ENCODE measurements at places on chromosomes 5 and 9.

DNA sequence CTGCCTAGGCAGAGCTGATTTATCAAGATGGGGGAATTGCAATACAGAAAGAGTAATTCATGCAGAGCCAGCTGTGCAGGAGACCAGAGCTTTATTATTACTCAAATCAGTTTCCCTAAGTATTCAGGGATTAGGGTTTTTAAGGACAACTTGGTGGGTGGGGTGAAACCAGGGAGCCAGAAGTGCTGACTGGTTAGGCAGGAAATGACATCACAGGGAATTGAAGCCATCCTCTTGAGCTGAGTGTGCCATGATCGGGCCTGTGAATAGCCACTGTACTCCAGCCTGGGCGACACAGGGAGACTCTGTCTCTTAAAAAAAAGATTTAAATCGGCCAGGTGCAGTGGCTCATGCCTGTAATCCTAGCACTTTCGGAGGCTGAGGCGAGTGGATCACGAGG is 45.3 kb upstream of the CDK5RAP2 start:
- no peak for DNase-seq

DNA sequence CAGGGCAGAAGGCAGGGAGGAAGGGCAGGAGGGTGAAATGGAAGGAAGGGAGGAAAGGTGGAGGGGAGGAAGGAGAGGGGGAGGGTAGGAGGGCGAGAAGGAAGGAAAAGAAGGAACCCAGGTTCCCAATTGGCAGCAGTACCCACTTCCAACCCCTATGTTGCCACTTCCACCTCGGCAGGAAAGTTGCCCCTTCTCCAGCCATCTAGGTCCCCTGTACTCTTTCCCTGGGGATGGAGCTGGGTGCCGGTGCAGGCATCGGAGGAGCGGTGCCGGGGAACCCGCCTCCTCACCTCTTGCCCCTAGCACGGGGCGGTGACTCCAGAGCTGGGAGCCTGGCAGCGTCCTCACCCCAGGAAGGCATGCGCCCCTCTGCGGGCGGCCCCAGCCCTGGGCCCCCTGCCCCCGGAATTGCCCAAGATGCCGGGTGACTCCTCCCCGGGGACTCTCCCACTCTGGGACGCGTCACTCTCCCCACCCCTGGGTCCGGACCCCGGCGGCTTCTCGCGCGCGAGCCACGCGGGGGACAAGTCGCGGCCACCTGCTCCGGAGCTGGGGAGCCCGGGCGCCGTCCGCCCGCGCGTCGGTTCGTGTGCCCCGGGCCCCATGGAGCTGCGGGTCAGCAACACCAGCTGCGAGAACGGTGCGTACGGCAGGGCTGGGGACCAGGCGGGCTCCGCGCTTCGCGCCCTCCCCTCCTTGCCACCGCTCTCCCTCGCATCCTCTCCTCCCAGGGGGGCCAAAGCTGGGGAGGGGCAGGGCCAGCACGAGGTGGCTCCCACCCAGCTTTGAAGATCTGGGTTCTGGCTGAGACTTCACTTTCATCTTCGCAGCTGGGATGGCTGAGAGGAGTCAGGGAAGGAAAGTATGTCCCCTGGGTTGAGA is at the start of gene NIPAL4:
NIPAL4 (plus strand) TSS at position 499 of the 885 bp plus-strand sequence; CDS start at position 607, 108 bp downstream.
- peak; percentile 48 for DNase-seq

DNA sequence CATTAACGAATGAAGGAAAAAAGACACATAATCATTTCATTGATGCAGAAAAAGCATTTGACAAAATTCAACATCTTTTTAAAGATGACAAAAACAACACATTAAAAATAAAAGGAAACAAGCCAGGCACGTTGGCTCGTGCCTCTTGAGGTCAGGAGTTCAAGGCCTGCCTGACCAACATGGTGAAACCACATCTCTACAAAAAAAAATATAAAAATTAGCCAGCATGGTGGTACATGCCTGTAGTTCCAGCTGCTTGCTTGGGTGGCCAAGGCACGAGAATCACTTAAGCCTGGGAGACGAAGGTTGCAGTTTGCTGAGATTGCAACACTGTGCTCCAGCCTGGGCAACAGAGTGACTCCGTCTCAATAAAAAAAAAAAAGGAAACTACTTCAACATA is 77.0 kb downstream of the ERCC6L2 start:
- DNase-seq, result no peak

- DNase-seq, result no peak
Observed at GRCh38 chr9:125663127-125663526, 43.9 kb downstream of the MAPKAP1 start.

DNA sequence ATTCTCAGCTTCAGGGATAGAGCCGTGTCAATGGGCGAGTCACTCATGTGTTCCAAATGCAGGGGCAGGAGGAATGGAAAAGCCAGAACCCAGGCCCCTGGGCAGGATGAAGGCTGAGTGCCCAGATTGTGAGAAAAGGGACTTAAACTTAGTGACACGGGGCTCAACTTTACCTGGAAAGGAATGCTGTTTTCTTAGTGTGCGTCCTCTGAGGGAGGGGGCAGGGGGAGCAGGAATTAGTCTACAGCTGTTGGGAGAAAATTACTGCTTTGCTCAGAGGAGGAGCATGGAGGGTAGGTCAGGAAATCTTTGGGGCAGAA is 14.6 kb downstream of the HK3 start:
- no peak for DNase-seq

- DNase-seq, result no peak
Observed at GRCh38 chr9:103301051-103301450, 305.9 kb downstream of the CYLC2 start.

GRCh38 chr9:83111169-83111568 is 48.2 kb upstream of the RASEF start:
- DNase-seq, result no peak

DNA sequence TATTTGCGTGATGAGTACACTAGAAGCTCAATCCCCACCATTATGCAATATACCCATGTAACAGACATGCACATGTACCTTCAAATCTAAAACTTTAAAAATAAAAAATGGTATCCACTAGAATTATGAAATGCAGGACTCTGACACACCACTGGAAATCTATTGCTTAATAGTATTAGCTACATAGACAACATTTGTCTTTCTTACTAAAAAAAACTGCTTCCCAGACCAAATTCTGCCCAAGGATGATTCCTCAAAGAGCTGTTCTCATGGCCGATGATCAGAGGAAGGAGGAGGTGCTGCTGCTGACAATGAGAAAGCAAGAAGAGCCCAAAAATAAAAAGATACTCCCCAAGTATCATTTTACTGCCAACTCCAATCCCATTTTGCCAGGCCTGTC is 67.2 kb downstream of the TTC39B start:
- DNase-seq, result no peak

- no peak for DNase-seq
Observed at GRCh38 chr5:96253140-96253539, 179.9 kb downstream of the PCSK1 start.

- no peak for DNase-seq
Observed at GRCh38 chr5:98713027-98713426, 60.4 kb upstream of the RGMB start.

DNA sequence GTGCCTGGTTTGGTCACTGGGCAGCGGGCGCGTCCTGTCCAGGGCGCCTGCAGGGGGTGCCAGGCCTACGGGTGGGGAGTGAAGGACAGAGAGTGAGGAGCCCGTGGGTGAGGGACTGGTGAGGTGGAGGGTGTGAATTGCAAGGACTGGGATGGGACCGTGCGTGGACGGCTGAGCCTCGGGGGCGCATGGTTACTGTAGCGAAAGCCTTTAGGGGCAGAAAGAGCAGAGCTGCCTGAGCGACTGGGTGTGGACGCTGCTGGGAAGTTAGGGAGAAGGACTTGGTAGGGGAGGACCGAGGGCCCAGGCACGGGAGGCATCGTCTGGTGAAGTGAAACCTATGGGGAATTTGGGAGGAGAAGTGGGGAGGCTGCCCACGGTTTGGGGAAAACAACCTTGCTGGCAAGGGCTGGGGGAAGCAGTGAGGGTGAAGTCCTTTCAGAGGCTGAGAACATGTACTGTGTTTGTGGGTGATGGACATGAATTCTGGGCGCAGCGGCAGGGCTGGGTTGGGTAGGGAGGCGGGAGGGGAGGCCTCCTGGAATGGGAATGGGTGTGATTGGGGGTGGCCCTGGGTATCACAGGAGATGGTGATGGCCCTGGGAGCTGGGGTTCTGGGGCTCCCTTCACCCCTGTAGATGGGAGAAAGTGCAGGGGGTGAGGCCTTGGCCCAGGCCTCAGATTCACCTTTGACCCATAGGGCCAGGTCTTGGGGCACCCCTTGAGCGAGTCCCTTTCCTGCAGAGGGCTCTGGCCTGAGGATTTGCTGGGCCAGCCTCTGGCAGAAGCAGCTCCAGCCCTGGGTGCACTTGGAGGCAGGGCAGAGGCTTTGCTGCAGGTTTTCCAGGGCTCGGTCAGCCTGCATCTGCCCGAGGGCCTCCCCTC is 1.7 kb upstream of the TOR4A start:
- no peak for DNase-seq

DNA sequence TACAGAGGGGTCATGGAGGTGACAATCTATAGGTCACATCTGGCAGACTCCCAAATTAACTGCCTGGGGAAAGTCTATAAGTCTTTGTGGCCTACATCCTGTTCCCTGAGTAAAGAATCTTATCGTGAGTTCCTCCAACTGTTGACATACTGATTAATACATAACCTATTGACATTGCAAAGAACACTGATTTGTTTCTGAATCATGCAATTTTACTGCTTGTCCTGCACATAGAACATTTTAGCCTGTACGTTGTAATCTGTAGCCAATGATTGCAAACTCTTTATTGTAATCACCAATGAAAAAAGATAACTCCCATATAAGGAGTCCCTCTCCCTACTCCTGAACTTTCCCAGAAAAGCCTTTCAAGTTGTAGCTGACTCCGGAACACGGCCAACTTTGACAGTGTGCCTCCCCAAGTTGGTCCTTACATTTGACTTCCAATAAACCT is 18.8 kb upstream of the OR2K2 start:
- DNase-seq, result no peak

GRCh38 chr5:54774281-54775170 is 210.9 kb downstream of the ESM1 start:
- DNase-seq, result peak; percentile 9

GRCh38 chr5:58410441-58410840 is 49.4 kb downstream of the PLK2 start:
- no peak for DNase-seq

- DNase-seq, result no peak
Observed at GRCh38 chr5:139263536-139263935, 30.0 kb upstream of the MATR3 start.

- DNase-seq, result no peak
Observed at GRCh38 chr9:114001794-114002261, 76.3 kb downstream of the AMBP start.

DNA sequence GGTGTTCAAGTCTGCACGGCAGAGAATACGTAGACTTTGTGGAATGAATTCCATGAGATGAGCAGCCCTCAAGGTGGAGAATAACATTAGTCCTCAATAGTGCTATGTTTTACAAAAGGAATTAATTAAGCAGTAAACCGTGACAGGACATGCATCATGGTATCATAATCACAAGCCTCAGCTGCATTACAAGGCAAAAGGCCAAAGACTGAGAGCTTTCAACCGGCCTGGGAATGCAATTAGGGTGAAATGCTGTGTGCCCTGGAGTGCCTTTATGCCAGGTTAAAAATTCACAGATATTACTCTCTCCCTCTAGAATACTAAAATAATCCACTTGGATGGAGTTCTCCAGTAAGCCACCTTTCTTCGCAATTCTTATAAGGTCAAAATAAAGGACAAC is 270.6 kb downstream of the MLLT3 start:
- no peak for DNase-seq

GRCh38 chr9:106921341-106921899 is 58.5 kb downstream of the ZNF462 start:
- peak; percentile 22 for DNase-seq

- DNase-seq, result no peak
Observed at GRCh38 chr5:92886751-92887150, 694.3 kb downstream of the NR2F1-AS1 start.

DNA sequence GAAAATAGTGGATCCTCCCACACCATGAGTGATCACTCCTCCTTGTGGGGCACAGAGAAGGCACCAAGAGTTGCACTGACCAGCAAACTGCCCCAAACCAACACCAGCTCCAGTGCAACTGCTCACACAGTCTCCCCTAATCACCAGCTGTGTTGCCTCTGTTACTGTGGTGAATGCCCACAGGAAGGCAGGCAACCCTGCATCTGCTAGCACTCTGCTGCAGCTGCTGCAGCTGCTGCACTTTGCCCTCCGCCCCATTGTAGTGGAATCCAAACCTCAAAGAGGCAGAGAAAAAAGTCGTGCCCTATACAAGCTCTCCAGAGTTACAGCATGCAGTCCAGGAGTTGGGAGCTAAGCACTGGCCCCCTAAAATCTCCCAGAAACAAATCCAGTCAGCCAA is 339.6 kb downstream of the TRIM36 start:
- no peak for DNase-seq

DNA sequence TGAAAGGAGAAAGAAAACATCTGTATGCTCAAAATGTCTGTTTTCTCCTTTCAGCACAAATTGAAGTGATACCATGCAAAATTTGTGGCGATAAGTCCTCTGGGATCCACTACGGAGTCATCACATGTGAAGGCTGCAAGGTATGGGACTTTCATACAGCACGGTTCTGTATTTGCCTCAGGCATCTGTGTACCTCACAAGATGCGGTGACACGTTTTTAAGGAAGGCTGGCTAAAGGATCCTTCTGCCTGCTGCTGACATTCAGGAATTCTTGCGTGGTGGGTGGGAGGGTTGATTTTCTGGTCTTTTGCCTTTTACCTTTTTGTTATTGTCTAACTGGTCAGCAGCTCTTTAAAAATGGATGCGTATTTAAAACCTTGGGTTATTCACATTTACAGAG is 133.1 kb downstream of the RORB start:
- DNase-seq, result no peak

DNA sequence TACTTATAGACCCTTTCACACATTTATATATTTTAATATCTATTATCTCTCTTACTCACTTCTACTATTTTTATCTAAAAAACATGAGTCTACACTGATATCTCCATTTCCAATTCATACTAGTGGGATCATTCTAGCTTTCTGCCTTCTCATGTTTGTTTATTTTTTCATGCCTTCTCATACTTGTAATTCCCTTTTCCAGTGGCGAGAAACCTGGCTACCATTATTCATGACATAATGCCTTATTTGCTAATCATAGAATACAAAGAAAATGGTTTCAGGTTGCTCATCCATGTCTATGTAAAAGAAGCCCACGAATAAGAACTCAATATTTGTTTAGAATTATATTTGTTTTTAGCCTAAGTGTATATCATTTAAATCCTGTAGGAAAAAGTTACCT is 232.7 kb upstream of the ACTBL2 start:
- no peak for DNase-seq

DNA sequence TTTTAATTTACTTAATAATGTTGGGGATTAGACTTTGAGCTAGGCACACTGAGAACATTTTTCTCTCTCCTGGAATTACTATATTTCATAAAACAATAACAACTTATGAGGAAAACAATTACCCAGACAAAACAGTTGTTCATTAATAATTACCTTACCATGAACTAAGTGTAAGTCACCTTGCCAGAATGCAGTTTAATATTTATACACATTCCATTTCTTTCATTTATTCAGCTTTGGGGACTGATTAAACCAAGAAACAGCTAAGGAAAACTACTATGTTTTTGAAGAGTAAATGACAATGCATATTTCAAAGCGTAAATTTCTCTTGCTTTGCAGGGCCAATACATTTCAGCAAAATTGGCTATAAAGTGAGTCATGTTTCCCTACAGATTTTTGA is 616.2 kb downstream of the PRELID2 start:
- DNase-seq, result no peak
